ENCODE measurements at places on chromosomes 2 and 18. TPM values are rescaled to one million over a fixed set of nuclear protein-coding genes. Genes with fewer than 3 reads are reported as not detected.
A peak's percentile ranks its signal among the peaks of the same experiment; 100 is the strongest.

DNA sequence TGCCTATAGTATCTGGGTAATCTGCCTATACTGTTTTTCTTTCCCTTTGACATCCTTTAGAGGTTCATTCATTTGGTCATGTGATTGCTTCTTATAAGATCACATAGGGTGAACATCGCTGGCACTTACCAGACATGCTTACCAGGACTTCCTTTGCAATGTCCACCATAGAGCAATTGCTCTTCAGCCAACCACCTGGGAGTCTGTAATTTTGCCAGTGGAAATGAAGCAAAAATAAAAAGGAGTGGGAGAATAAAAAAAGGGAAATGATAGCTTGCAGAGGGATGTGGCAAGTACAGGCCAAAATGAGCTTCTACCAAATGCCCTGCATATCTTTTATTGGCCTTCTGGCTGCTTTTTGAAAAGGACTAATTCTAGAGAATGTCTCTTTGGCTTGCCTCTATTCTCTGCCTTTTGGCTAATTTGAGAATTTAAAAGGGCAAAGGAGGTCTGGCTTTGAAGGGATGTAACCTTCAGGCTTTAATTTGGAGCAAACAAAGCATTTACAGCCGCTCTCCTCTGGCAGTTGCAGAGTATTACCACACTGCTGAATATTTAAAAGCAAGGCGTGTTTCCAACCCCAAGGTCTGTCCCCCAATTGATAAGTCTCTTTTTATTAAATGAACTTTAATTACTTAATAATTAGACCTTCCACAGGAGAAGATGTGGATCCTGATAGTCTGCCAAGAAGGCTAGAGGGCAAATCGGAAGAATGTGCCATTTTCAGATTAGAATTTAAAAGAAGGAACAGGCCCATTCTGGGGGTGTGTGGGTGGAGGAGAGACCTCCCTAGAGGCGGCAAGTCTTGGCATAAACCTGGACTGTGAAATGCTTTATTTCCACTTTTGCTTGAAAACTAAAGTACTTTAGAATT, 557.9 kb downstream of the DCC start:
- H3K27ac ChIP-seq, result no peak overlapping the region
- no peak for DNase-seq
- no peaks in the 10 kb centered on the region for H3K4me1 ChIP-seq
- H3K27me3 ChIP-seq, result no peaks in the 10 kb centered on the region
- H3K4me3 ChIP-seq, result no peak overlapping the region

DNA sequence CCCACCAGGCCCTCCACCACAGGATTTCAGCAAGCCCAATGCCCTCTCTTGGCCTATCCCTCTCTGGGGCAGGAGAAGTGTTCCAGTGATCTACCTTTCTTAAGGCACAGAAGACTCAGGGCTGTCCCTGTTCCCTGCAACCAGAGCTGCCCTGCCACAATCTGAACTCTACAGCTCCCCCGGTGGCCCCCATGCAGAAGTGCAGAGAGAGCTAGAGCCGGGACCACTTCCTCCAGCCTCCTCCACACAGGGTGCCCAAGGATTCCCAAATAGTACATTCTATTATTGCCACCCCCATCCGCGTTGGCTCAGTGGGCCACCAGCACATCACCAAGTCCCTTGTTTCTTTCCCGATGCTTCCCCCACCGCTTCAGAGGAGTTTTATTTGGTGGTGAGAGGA, 114.8 kb upstream of the PTPRM start:
- H3K27ac ChIP-seq, result no peak overlapping the region
- no peaks in the 10 kb centered on the region for H3K4me1 ChIP-seq
- no peaks in the 10 kb centered on the region for H3K27me3 ChIP-seq
- DNase-seq, result no peak
- H3K4me3 ChIP-seq, result no peak overlapping the region
- H3K36me3 ChIP-seq, result no peaks in the 10 kb centered on the region

GRCh38 chr2:47288864-47289263, 114.1 kb upstream of the MSH2 start:
- no peak for DNase-seq
- no peak overlapping the region for H3K27ac ChIP-seq
- no peaks in the 10 kb centered on the region for H3K4me1 ChIP-seq
- no peaks in the 10 kb centered on the region for H3K36me3 ChIP-seq

- no peak for DNase-seq
- no peak overlapping the region for H3K4me3 ChIP-seq
These were observed 68.7 kb downstream of the TMEM247 start for GRCh38 chr2:46548103-46548486.

GRCh38 chr18:50218432-50219197, 23.7 kb upstream of the MYO5B start:
- H3K27ac ChIP-seq, result no peak overlapping the region
- H3K27me3 ChIP-seq, result peaks cover 4% of the 10 kb centered on the region
- H3K4me1 ChIP-seq, result no peaks in the 10 kb centered on the region
- no peaks in the 10 kb centered on the region for H3K36me3 ChIP-seq
- peak; percentile 29 for DNase-seq
- H3K4me3 ChIP-seq, result no peak overlapping the region

The CFC1B gene
- total RNA-seq, result not detected

- peaks cover 13% of the 10 kb centered on the region for H3K36me3 ChIP-seq
- peaks cover 5% of the 10 kb centered on the region for H3K4me1 ChIP-seq
- H3K4me3 ChIP-seq, result no peak overlapping the region
- no peak overlapping the region for H3K27ac ChIP-seq
These were observed 12.1 kb downstream of the METTL4 start for GRCh38 chr18:2559249-2559648.

- no peak overlapping the region for H3K4me3 ChIP-seq
- DNase-seq, result no peak
- no peaks in the 10 kb centered on the region for H3K36me3 ChIP-seq
- H3K27ac ChIP-seq, result no peak overlapping the region
- H3K4me1 ChIP-seq, result no peaks in the 10 kb centered on the region
These were observed 36.6 kb upstream of the PRLH start for GRCh38 chr2:237529452-237530402.

- peaks cover 12% of the 10 kb centered on the region for H3K27me3 ChIP-seq
- no peaks in the 10 kb centered on the region for H3K4me1 ChIP-seq
- no peak overlapping the region for H3K27ac ChIP-seq
These were observed 110.1 kb downstream of the MAIP1 start for GRCh38 chr2:200065477-200065876.

The PPP1R1C gene
- not detected for total RNA-seq

The C2orf66 gene
- total RNA-seq, result 0.17 TPM

GRCh38 chr2:9356261-9356660, 67.1 kb downstream of the ITGB1BP1 start:
- H3K27me3 ChIP-seq, result peaks cover 39% of the 10 kb centered on the region
- H3K27ac ChIP-seq, result no peak overlapping the region
- no peaks in the 10 kb centered on the region for H3K36me3 ChIP-seq
- no peaks in the 10 kb centered on the region for H3K4me1 ChIP-seq
- DNase-seq, result no peak
- no peak overlapping the region for H3K4me3 ChIP-seq

The RAB6C gene
- total RNA-seq, result 0.11 TPM

GRCh38 chr18:21163647-21164547, 52.3 kb upstream of the ROCK1 start:
- H3K4me1 ChIP-seq, result no peaks in the 10 kb centered on the region
- H3K36me3 ChIP-seq, result no peaks in the 10 kb centered on the region
- H3K4me3 ChIP-seq, result no peak overlapping the region
- H3K27me3 ChIP-seq, result peaks cover 4% of the 10 kb centered on the region

- no peaks in the 10 kb centered on the region for H3K27me3 ChIP-seq
- no peaks in the 10 kb centered on the region for H3K36me3 ChIP-seq
- no peak for DNase-seq
- no peaks in the 10 kb centered on the region for H3K4me1 ChIP-seq
- no peak overlapping the region for H3K4me3 ChIP-seq
These were observed 235.2 kb downstream of the TDRD15 start for GRCh38 chr2:21358976-21359375.

DNA sequence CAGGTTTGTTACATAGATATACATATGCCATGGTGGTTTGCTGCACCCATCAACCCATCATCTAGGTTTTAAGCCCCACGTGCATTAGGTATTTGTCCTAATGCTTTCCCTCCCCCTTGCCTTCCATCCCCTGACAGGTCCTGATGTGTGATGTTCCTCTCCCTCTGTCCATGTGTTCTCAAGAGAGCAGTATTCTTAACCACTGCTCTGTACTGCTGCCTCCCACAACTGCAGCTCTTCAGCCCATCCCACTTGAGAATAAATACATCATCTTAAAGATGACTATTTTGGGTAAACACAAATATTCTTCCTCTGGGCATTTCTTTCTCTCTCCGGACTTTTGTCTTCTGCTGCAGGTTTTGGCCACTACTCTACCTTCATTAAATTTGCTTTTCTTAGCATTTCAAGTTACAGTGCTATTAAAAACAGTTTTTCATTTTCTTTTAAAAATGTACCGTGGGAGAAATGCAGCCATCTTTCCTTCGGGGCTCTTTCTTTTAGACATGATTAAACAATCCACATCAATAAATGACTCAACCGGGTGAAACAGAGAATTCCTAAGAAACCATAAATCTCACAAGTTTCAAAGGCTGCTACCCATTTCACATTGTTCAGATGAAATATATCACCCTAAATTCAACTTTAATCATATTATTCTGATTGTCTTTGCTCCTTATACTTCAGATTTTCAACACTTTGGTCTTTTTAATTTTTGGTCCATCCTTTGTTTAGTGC, 323.4 kb downstream of the GALNT13 start:
- DNase-seq, result no peak
- no peaks in the 10 kb centered on the region for H3K4me1 ChIP-seq
- H3K4me3 ChIP-seq, result no peak overlapping the region
- no peak overlapping the region for H3K27ac ChIP-seq
- no peaks in the 10 kb centered on the region for H3K36me3 ChIP-seq
- H3K27me3 ChIP-seq, result no peaks in the 10 kb centered on the region

DNA sequence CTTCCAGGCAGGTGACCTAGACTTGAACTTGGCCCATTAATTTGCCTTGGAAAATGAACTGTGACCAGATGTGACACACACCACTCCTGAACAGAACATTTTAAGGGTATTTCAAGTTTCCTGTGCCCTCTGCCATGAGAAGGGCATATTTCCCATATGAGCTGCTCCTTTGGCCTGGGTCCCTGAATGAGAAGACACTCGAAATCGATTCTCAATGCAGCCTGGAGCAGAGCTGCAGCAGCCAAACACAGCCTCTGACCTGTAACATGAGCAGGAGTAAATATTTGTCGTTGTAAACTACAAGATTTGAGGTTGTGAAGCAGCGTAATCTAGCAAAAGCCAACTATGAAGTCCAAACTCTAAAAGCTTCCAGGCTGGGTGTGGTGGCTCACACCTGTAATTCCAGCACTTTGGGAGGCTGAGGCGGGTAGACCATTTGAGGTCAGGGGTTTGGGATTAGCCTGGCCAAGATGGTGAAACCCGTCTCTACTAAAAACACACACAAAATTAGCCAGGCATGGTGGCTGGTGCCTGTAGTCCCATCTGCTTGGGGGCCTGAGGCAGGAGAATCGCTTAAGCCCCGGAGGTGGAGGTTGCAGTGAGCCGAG, 30.1 kb upstream of the SOS1 start:
- no peak overlapping the region for H3K4me3 ChIP-seq
- H3K27ac ChIP-seq, result no peak overlapping the region
- no peak for DNase-seq

GRCh38 chr18:47877892-47878291, 52.6 kb downstream of the SMAD2 start:
- H3K4me3 ChIP-seq, result no peak overlapping the region
- H3K4me1 ChIP-seq, result peaks cover 5% of the 10 kb centered on the region
- peaks cover 1% of the 10 kb centered on the region for H3K27me3 ChIP-seq

DNA sequence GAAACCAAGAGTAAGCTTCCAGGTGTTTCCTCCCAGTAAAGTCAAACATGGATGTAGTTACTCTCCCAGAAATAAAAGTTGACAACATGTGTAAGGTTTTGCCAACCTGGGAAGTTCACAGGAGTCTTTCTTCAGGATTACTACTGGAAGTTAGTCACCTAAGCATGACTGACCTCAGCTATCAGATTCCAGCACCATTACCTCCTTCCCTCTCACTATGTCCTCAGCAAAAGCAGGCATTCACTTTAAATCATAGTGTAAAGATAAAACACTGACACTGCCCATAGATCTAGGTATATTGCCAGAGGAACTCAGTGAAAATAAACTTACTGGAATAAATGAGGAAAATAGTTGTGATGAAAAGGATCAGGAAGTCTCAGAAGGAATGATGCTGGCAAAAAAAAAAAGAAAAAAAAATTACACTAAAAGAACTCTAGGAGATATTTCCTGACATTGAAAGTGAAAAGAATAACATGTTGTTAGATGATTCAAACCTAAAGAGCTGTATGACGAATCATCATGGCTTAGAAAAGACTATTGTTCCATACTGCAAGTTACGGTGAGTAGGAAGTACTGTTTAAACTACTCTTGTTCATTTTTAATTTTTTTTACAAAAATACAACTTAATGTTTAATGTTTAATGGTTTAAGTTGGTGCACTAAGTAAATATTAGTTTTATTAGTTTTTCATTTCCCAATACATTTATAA, 484.5 kb upstream of the ZNF804A start:
- no peaks in the 10 kb centered on the region for H3K27me3 ChIP-seq
- no peak overlapping the region for H3K27ac ChIP-seq
- no peak for DNase-seq
- H3K4me1 ChIP-seq, result no peaks in the 10 kb centered on the region
- H3K4me3 ChIP-seq, result no peak overlapping the region

- DNase-seq, result no peak
- H3K27me3 ChIP-seq, result peaks cover 2% of the 10 kb centered on the region
- no peak overlapping the region for H3K4me3 ChIP-seq
- H3K36me3 ChIP-seq, result no peaks in the 10 kb centered on the region
These were observed 115.0 kb upstream of the LGALSL start for GRCh38 chr2:64338910-64339500.

DNA sequence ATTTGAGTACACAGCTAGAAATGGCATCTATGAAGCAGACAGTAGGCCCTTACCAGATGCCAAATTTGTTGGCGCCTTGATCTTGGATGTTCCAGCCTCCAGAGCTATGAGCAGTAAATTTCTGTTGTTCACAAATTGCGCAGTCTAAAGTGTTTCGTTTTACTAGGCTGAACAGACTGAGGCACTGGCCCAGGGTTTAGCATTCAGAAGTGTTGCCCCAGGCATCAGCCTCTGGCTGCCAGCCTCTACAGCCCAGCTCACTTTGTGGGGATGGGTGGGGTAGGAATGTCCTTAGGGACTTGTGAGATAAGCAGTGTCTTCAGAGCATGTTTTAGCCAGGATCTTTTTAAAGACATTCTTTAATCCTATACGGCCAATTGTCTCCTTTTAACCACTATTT, 51.5 kb upstream of the MGAT5 start:
- H3K27ac ChIP-seq, result no peak overlapping the region
- no peaks in the 10 kb centered on the region for H3K36me3 ChIP-seq
- H3K27me3 ChIP-seq, result no peaks in the 10 kb centered on the region
- no peak overlapping the region for H3K4me3 ChIP-seq

Measured in activated naive CD8-positive, alpha-beta T cell treated with anti-CD3 and anti-CD28 coated beads, Interleukin-2, amount 10 ng/mL, durations not matched to agents 7 days and 5 days (primary cell).